ENCODE measurements at places on chromosomes 16 and 17.

GRCh38 chr17:64217249-64217691 lies 45.8 kb downstream of the TEX2 start:
- H3K27me3 ChIP-seq, result no peaks in the 10 kb centered on the region
- no peak for DNase-seq
- peaks cover 4% of the 10 kb centered on the region for H3K36me3 ChIP-seq
- H3K4me1 ChIP-seq, result peaks cover 26% of the 10 kb centered on the region
- no peak overlapping the region for H3K4me3 ChIP-seq
- H3K27ac ChIP-seq, result no peak overlapping the region

- no peaks in the 10 kb centered on the region for H3K4me1 ChIP-seq
- no peak overlapping the region for H3K27ac ChIP-seq
- H3K27me3 ChIP-seq, result peaks cover 7% of the 10 kb centered on the region
- no peak overlapping the region for H3K4me3 ChIP-seq
- DNase-seq, result no peak
These were observed 537.1 kb upstream of the EEF2KMT start for GRCh38 chr16:5634666-5635180.

- H3K4me3 ChIP-seq, result no peak overlapping the region
- H3K27me3 ChIP-seq, result no peaks in the 10 kb centered on the region
- peaks cover 19% of the 10 kb centered on the region for H3K4me1 ChIP-seq
- peaks cover 4% of the 10 kb centered on the region for H3K36me3 ChIP-seq
These were observed 118.2 kb downstream of the SNX29 start for GRCh38 chr16:12094537-12095265.

DNA sequence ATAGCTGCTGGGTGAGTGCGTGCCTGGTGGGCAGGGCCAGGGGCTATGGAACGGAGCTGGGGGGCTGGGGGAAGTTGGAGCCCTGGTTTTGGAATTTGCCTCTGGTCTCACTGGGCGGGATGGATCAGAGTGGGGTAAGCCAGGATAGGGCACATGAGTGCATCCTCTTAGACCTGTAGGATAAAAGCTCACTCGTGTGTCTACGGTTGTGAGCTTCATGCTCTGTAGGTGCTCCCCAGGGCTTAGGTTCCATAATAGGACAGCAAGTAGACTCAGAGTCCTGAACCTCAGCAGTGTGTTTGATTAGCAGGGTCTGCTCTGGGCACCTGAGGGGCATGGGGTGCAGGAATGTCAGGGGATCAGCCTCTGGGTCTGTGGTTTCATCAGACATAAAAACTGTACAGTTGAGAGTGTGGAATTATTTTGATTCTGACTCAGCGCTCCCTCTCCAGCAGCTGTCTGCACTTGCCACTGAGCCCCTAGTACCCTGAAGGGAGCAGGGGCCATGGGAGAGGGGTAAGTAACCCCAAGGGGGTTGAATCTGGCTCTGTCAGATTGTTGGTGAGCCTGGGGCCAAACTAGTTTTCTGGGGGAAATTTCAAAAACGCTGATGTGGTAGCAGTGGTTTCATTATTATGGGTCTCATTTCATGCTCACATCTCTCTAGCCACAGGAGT lies 84.2 kb upstream of the LGALS9 start:
- H3K36me3 ChIP-seq, result peaks cover 3% of the 10 kb centered on the region
- H3K27me3 ChIP-seq, result no peaks in the 10 kb centered on the region
- no peak for DNase-seq
- no peak overlapping the region for H3K4me3 ChIP-seq

DNA sequence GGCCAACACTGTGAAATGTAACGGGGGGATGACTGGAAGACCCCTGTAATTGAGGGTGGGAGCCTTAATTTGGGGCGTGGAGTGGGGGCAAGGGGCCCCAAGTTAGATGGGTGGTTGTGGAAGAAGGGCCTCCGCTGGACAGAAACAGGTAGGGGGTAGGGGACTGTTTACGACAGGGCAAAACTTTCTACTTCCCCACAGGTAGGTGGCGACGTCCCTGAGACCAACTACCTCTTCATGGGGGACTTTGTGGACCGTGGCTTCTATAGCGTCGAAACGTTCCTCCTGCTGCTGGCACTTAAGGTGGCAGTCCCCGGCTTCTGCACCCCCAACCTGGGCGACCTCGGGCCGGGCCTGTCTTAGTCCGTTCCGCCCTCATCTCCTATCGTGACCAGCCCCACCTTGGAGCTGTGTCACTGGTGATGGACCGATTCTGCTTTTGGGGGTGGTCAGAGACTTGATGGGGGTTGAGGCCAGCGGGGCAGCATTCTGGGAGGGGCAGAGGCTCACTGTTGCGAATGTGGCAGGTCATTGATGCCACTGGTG lies 6.8 kb downstream of the PPP4C start:
- DNase-seq, result no peak
- H3K27ac ChIP-seq, result no peak overlapping the region
- peaks cover 71% of the 10 kb centered on the region for H3K36me3 ChIP-seq
- no peak overlapping the region for H3K4me3 ChIP-seq

DNA sequence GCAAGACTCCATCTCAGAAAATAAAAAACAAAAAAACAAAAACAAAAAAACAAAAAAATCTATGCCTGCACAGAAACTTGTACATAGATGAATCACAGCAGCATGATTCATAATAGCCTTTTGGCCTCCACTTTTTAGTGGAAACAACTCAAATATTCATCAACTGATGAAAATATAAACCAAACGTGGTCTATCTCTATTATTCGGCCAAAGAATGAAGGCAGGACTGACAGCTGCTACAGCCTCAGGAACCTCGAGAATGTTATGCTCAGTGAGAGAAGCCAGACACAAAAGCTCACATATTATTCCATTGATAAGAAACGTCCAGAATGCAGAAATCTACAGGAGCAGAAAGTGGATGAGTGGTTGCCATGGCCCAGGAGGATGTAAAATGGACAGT lies 19.8 kb downstream of the PPL start:
- no peak for DNase-seq
- no peaks in the 10 kb centered on the region for H3K4me1 ChIP-seq
- H3K36me3 ChIP-seq, result no peaks in the 10 kb centered on the region

GRCh38 chr17:29723278-29724047 lies 100.8 kb upstream of the CORO6 start:
- no peaks in the 10 kb centered on the region for H3K36me3 ChIP-seq
- no peaks in the 10 kb centered on the region for H3K27me3 ChIP-seq
- H3K4me3 ChIP-seq, result no peak overlapping the region
- peaks cover 67% of the 10 kb centered on the region for H3K4me1 ChIP-seq

- no peaks in the 10 kb centered on the region for H3K4me1 ChIP-seq
- H3K27me3 ChIP-seq, result no peaks in the 10 kb centered on the region
- no peak for DNase-seq
- no peak overlapping the region for H3K27ac ChIP-seq
- H3K36me3 ChIP-seq, result no peaks in the 10 kb centered on the region
These were observed 44.8 kb downstream of the PIMREG start for GRCh38 chr17:6489016-6489550.

GRCh38 chr16:88798772-88799455 lies 4.7 kb upstream of the CDT1 start:
- no peak overlapping the region for H3K27ac ChIP-seq
- H3K27me3 ChIP-seq, result no peaks in the 10 kb centered on the region
- peaks cover 61% of the 10 kb centered on the region for H3K4me1 ChIP-seq
- no peaks in the 10 kb centered on the region for H3K36me3 ChIP-seq
- no peak for DNase-seq
- H3K4me3 ChIP-seq, result no peak overlapping the region
